ENCODE measurements at places on chromosomes 3 and 15.

- DNase-seq = no peak
These were observed 22.3 kb downstream of the OSBPL10 start for GRCh38 chr3:31958701-31959152.

DNA sequence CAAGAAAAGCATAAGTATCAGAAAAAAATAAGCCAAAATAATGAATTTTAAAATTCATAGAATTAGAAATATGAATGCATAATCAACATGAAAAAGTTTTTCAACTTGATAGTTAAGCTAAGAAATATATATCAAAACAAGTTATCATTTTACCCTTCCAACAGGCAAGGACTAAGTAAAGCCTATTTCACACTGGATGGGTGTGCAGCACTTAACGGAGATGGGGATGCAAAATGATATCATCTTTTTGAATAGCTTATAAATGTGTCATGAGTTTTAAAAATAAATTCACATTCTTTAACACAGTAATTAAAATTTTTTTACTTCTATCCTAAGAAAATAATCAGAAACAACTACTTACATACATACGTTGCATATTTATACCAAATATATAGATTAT, 20.9 kb downstream of the PIK3R4 start:
- DNase-seq = no peak

DNA sequence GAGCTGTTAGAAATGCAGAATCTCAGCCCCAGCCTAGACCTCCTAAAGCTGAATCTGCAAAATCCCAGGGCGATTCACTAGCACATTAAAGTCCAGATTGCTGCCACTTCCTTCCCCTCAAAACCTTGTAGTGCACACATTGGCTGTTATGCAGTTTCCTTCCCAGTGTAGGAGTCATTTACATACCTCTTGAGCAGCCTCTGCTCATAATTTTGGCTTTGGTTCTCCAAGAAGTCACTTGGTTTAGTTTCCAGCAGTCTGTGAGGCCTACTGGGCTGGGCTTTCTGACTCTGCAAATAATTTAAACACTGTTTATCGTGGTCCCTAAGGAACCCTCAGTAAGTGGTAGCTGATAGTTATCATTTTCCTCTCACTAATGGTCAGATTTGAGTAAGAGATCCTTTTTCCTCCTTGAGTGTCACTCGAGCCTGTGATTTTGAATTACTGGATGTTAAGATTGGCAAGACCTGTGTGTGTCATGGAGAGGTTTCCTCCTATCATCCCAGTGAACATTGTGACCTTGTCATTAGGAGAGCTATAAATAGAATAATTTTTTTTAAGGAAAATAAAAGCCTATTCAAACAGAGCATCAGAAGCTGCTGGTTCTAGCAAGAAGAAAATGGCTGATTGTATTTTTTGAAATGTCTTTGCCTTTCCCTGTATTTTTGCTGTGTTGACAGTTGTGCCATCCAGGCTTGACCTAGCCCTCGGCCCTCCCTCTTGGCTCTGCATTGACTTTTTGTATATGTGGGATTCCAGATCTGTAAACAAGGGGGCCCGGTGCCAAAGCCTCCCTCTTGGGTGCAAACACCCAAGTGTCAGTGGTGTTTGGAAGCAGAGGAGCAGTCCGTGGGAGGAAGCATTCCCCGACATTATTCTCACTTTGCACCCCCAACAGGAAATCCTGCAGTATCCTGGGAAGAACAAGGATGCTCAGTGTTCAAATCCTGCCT, 134.8 kb upstream of the ANKRD28 start:
- DNase-seq = no peak

- no peak for DNase-seq
These were observed 103.4 kb downstream of the IGF1R start for GRCh38 chr15:98751767-98752166.

GRCh38 chr3:53707222-53707621, 139.0 kb downstream of the CHDH start:
- DNase-seq = no peak

GRCh38 chr3:61570813-61571212, 9.4 kb downstream of the PTPRG start:
- no peak for DNase-seq

Data from mesothelial cell of epicardium (in vitro differentiated cells).